Kidney epithelial cell (primary cell): ENCODE measurements at places on chromosomes 4 and X. TPM values are rescaled to one million over a fixed set of nuclear protein-coding genes. Genes with fewer than 3 reads are reported as not detected.

HPF1 gene
- total RNA-seq = 35.2 and 36.1 TPM in 2 replicates

STK32B gene
- total RNA-seq = 2.6 and 3.6 TPM in 2 replicates

MGARP gene
- total RNA-seq = 0.08 TPM in 1 of 2 replicates, not detected in the other

BGN gene
- total RNA-seq = 6.2 and 10.3 TPM in 2 replicates

FAAH2 gene
- total RNA-seq = 5.3 and 11.5 TPM in 2 replicates

POU3F4 gene
- total RNA-seq = 0.17 and 0.55 TPM in 2 replicates

CACNA1F gene
- not detected in 2 replicates for total RNA-seq

ARHGAP24 gene
- total RNA-seq = 6.5 and 9.6 TPM in 2 replicates

IL1RAPL2 gene
- total RNA-seq = not detected in 2 replicates

STATH gene
- total RNA-seq = not detected in 2 replicates

LAMP2 gene
- 115 and 121 TPM in 2 replicates for total RNA-seq

APELA gene
- not detected in 2 replicates for total RNA-seq

VEGFC gene
- 5.0 and 6.2 TPM in 2 replicates for total RNA-seq

KCND1 gene
- 0.67 and 1.6 TPM in 2 replicates for total RNA-seq

PPBP gene
- not detected in 2 replicates for total RNA-seq

SLC9B1 gene
- 0.21 and 4.2 TPM in 2 replicates for total RNA-seq

UCP1 gene
- total RNA-seq = 0.58 TPM in 1 of 2 replicates, not detected in the other

ZMAT1 gene
- 2.4 and 2.8 TPM in 2 replicates for total RNA-seq

RELL1 gene
- 55.2 and 60.7 TPM in 2 replicates for total RNA-seq

AMTN gene
- 0.21 TPM in 1 of 2 replicates, not detected in the other for total RNA-seq

PAGE2B gene
- total RNA-seq = not detected in 2 replicates

TRMT10A gene
- 10.8 and 14.8 TPM in 2 replicates for total RNA-seq

HAND2 gene
- total RNA-seq = not detected in 2 replicates

GPRIN3 gene
- total RNA-seq = 0.41 and 0.84 TPM in 2 replicates

GYG2 gene
- total RNA-seq = 2.2 and 2.5 TPM in 2 replicates

BEX1 gene
- 27.9 and 40.2 TPM in 2 replicates for total RNA-seq

CCDC110 gene
- 0.14 and 0.38 TPM in 2 replicates for total RNA-seq

RAI2 gene
- 3.2 and 3.6 TPM in 2 replicates for total RNA-seq

HS3ST1 gene
- 2.4 and 3.6 TPM in 2 replicates for total RNA-seq

PLP1 gene
- not detected in 2 replicates for total RNA-seq

GAGE1 gene
- total RNA-seq = not detected in 2 replicates

C4orf33 gene
- total RNA-seq = 8.2 and 8.5 TPM in 2 replicates

AFF1 gene
- total RNA-seq = 16.9 and 18.1 TPM in 2 replicates

YTHDC1 gene
- total RNA-seq = 37.7 and 46.1 TPM in 2 replicates

NAT8L gene
- total RNA-seq = 9.0 and 9.4 TPM in 2 replicates

FMR1NB gene
- not detected in 2 replicates for total RNA-seq

TMSB15A gene
- total RNA-seq = 4.9 and 6.2 TPM in 2 replicates
